ENCODE measurements at places on chromosomes 11 and 22.
A peak's percentile ranks its signal among the peaks of the same experiment; 100 is the strongest.

- peak; percentile 32 for DNase-seq
Measured at GRCh38 chr22:24426851-24427499, 424 bp upstream of the ADORA2A start.

DNA sequence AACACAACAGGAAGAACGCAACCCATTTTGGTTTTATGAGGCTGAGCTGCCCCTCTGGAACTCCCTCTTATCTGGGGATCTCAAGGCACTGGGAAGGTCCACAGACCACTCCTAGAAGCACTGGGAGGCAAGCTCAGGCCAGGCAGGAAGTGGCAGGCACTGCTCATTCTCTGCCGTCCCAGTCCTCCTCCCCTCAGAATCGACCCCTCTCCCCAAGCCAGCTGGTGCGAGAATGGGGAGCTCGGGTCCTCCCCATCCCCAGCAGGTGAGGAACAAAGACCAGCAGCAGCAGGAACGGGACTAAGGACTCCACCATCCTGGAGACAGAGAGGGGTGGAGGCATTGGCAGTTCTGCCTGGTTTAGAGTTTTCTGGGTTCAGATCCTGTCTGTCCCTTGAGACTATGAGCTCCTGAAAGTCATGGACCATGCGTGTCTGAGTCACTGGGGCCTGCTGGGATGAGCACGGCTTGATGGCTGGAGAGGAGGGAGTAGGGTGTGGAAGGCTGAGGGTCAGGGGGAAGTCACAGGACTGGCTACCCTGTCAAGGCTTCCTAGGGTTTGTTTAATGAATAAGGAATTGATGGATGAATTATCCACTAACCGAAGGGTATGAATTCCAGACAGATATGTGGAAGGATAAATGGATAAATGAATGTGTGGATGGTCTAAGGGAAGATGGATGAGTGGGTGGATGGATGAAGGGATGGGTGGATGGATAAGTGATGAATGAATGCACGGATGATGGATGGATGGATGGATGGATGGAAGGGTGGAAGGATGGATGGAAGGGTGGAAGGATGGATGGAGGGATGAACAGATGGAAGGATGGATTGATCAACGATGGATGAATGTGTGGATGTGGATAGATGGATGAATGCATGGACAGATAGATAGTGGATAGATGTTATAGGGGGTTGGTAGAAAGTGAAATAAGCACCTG lies 6.4 kb downstream of the MYEOV start:
- no peak for DNase-seq

DNA sequence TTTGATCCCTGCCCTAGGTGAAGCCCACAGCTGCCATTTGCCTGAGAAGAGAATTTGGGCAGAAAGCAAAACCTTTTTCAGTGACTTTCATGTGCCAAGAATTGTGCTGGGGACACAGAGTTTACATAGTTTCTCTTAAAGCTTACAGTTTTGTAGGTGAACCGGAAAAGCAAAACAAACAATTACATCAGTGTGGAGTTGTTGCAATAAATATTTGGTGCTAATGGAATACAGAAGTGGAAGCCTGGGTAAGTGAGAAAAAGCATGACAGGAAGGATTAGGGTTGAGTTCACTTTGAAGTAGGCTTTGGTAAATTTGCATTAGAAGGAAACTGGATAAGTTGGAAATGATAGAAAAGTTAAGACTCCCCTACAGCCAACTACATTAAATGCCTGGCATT lies 82.7 kb downstream of the RASSF10 start:
- DNase-seq = no peak

DNA sequence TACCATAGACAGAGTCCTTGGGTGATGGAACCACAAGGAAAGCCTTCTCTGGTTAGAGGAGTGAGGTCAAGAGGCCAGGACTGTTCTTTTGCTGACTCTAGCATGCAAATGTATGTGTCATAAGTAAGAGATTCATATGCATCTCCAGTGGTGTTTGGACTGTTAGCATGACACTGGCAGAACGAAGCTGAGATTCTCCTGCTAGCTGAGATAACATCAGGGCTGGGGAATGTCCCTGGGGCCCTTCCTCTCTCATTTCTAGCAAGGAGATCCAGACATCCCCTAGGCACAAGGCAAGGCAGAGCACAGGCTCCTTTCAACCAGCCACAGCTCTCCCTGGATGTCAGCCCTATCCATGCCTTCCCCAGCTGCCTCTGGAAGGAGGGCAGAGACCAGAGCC lies 711.3 kb downstream of the OPCML start:
- DNase-seq = no peak

GRCh38 chr11:7414973-7415817 lies 70.1 kb upstream of the OLFML1 start:
- no peak for DNase-seq

GRCh38 chr11:67238894-67239782 lies 27.1 kb upstream of the GRK2 start:
- no peak for DNase-seq

Data from CD4-positive, alpha-beta T cell treated with Interleukin-17A for 1 hour (primary cell).